ENCODE measurements at places on chromosomes 2 and 18.

DNA sequence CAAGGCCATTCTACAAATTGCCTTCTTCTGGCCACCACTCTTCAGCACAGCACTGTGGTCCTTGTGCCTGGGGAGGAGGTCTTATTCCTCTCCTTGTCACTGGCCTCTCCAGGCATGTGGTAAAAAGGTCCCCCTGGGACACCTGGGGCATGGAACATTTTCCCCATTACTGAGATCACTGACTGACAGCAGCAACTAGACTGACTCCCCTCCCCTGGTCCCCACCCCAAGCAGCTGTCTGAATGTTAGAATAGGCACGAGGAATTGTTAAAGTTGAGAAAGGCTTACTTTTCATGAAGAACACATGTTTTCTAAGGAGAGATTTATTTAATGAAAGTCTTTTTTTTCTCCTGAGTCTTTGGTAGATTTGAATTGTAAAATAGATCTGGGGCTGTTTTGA is 39.5 kb upstream of the RTN4 start:
- DNase-seq: no peak

DNA sequence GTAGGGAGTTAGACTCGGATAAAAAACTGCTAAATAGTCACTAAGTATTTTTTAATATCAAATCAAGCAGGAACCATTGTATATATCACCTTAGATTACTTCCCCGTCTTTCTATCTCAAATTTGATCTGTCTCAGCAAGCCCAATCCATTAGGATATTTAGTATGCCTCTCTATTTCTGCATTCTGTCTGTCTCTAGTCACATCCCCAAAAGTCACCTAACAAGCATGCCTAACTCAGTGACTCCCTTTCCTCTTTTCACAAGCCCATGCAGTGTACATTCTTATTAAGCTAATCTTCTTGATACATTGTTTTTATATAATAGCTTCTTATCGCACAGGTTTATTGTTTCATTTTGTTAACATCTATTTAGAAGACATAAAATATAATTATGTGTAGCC is 57.8 kb downstream of the PDE1A start:
- DNase-seq: no peak

DNA sequence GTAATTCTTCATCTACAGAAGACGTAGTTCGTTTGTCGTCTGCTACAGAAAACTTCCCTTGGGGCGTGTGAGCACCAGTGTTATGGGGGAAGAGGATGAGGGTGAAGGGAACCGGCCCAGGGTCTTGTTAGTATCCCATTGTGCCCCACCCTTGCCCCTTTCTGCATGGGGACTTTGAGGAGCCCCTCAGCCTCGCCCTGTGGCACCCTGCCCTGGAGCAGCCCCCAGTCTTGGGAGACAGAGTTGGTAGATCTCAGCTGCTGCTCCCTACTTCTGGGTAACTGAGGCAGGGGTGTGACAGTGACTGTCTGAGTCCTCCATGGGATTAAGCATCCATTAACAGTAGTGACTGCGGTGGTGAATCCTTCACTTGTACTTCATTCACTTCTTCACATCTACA is 50.1 kb downstream of the RNF144A start:
- no peak for DNase-seq

DNA sequence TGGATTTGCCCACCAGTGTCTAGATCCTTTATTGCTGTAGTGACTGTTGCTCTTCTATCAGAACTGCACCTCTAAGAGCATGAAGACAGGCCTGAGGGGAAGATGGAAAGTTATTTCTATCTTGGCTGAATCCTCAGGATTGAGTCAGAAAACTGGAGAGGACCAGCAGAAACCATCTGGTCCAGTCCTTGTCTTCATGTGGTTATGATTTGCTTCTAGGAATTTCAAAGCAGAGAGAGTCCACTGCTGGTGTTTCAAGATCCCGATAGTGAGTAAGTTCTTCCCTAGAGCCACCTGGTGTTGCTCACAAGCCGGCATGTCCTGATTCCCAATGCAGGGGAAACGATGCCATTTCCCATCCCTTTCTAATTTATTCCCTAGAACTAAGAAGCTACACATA is 84.2 kb downstream of the NCKAP5 start:
- DNase-seq: no peak

DNA sequence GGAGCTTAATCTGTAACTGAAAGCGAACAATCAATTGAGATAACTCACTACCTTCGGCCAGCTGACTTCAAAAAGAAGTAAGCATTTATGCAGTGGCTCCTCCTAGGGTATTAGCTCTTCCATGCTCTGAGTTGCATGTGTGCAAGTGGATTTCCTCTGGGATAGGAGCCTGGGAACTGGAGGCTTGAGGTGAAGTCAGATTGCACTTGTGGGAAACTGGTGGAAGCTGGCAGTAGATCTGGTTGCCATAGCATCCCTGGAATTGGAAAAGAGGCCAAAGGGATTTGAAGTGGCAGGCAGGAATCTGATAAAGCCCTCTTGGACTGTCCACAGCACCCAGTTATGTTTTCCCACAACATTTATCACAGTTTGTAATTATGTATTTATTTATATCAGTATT is 50.6 kb upstream of the FMNL2 start:
- no peak for DNase-seq

GRCh38 chr18:32906506-32907310 is 133.9 kb upstream of the KLHL14 start:
- DNase-seq: no peak
